ENCODE measurements at places on chromosomes 16 and 17. TPM values are rescaled to one million over a fixed set of nuclear protein-coding genes. Genes with fewer than 3 reads are reported as not detected.

Gene CCL16
- not detected for total RNA-seq

Gene TAC4
- not detected for total RNA-seq

Gene SEZ6
- total RNA-seq, result not detected

Gene PTGES3L
- total RNA-seq, result 2.2 TPM

Gene SHCBP1
- total RNA-seq, result 18.3 TPM

Gene CHST6
- total RNA-seq, result under 0.01 TPM

Gene C1QTNF1
- total RNA-seq, result 1.7 TPM

Gene UTS2R
- total RNA-seq, result not detected

Gene APOBR
- not detected for total RNA-seq

Gene MARF1
- 7.8 TPM for total RNA-seq

Gene UNC45B
- not detected for total RNA-seq

Gene MYBBP1A
- 24.7 TPM for total RNA-seq

Gene TNP2
- total RNA-seq, result not detected

Gene MMP15
- 0.18 TPM for total RNA-seq

Gene UBE2G1
- 26.3 TPM for total RNA-seq

Gene MEFV
- not detected for total RNA-seq

Gene MEOX1
- 0.83 TPM for total RNA-seq

Gene ATP5PD
- total RNA-seq, result 365 TPM

Gene EVPLL
- total RNA-seq, result not detected

Gene P2RX1
- total RNA-seq, result not detected

Gene ITGB4
- not detected for total RNA-seq

Gene LCAT
- 1.7 TPM for total RNA-seq

Gene ARL5C
- not detected for total RNA-seq

Gene PHOSPHO1
- under 0.01 TPM for total RNA-seq

Gene CPHXL2
- total RNA-seq, result not detected

Gene ATP2A1
- under 0.01 TPM for total RNA-seq

Gene SLC25A19
- total RNA-seq, result 9.1 TPM

Data from IMR-90 (cell line).